ENCODE measurements at places on chromosomes 6 and 20.

- DNase-seq, result no peak
Measured at GRCh38 chr20:24571159-24571558, 101.7 kb downstream of the SYNDIG1 start.

GRCh38 chr6:148565930-148566663 is 180.7 kb upstream of the UST start:
- DNase-seq, result peak; percentile 98

DNA sequence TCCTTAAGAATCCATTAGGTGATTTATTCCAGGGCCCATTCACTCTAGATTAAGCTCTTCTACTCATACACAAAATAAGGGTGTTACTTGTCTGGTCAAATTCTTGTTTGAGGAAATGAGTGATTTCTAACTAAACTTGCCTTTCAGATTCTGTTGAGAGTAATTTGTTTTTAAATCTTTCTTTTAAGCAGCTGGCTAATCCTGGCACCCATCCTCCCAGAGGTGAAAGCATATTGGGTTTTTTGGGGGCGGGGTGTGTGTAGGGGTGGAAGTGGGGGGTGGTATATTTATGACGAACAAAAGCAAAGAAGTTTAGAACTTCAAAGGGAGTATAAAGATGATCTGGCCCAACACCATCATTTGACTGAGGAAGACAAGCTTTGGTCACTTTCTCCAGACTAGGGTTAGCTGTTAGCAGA is 94.7 kb downstream of the RTN4IP1 start:
- no peak for DNase-seq

GRCh38 chr20:32484225-32484957 is 100.7 kb downstream of the NOL4L start:
- DNase-seq, result no peak

DNA sequence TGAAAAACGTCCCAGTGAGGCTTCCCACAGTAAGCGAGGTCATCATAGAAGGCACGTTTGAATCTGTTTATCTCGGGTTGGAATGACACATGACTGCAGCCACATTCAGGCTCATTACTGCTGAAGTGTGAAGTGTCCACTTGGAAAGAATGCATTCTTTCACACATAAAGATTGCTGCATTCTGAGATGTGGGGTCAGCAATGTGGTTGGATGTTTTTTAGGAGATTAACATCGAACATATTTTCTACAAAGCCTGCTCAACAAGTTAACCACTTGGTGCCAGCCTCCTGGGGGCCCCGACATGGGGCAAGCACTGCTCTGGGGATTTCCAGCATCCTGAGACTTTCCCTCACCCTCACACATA is 79.9 kb downstream of the BMP6 start:
- DNase-seq, result no peak

- DNase-seq, result peak; percentile 55
Measured at GRCh38 chr20:38730989-38731737, 6.9 kb downstream of the SLC32A1 start.

DNA sequence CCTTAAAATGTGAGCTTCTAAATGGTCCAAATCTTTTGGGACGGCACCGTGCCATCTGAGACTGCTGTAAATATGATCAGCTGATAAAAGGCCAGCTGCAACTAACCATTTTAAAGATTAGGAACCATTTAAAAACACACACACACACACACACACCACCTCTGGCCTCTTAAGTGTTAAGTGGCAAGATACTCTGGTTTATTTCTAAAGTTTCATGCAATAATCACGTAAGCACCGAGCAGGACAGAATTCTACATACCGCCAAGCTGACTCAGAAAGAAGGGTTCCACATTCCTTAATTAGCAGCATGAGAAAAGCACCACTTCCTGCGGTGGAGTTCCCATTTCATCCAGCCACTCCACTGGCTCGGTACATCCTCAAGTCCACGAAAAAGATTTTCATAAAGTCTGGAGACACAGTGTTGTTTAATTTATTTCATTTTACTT is 17.8 kb upstream of the ZNF217 start:
- DNase-seq, result peak; percentile 79

- DNase-seq, result no peak
Measured at GRCh38 chr6:88365230-88365629, 199.1 kb upstream of the CNR1 start.

DNA sequence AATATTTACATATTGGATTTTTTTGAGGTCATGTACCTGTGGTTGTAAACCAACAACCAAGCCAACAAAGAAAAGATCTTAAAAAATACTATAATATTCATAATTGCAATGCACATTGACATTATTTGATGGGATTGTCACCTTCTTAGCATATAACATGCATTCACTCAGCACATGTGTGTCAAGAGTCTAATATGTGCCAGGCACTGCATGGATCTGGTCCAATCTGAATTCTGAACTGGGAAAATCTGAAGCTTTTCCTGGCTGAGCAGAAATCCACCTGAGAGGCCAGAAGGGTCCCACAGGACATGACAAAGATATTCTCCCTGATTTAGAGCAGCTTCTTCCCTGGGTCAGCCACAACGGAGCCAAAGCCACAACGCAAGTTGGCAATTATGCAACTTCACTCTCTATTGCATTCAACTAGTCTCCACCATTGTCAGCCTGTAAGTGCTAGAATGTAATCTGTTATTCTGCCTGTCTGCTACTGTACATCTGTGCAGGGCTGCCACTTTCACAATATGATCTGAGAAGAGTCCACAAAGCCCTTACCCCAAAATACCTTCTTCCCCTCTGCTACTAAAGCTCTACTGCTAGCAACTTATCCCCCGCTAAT is 17.0 kb upstream of the DDO start:
- DNase-seq, result peak; percentile 54

- DNase-seq, result no peak
Measured at GRCh38 chr6:4472222-4472621, 304.0 kb upstream of the CDYL start.
